ENCODE measurements at places on chromosomes 2 and 18.

DNA sequence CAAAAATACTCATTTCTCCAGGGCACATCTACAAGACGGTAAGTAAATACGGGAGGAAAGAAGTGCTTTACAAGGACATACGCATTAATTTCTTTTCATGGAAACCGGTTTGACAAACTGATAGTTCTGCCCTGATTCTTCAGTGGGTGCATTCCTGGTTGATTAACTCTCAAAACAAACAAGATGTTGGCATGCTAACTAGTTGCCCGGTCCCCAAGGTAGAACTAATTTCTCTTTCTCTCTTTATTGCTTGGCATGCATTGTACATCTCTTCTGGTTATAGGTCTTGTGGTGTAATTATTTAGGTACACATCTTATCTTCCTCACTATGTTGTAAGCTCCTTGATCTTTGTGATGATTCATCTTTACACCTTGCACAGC, 46.9 kb upstream of the SPATS2L start:
- no peak for DNase-seq

- DNase-seq = no peak
These were observed 18.6 kb downstream of the DDX18 start for GRCh38 chr2:117832905-117833613.

- no peak for DNase-seq
These were observed 11.5 kb upstream of the KYNU start for GRCh38 chr2:142865924-142866323.

- no peak for DNase-seq
These were observed 44.5 kb upstream of the FAM110C start for GRCh38 chr2:90645-91312.

- no peak for DNase-seq
These were observed 1859.7 kb upstream of the CELF4 start for GRCh38 chr18:39425172-39425850.

- DNase-seq = no peak
These were observed 39.0 kb downstream of the SLC40A1 start for GRCh38 chr2:189541591-189541990.

DNA sequence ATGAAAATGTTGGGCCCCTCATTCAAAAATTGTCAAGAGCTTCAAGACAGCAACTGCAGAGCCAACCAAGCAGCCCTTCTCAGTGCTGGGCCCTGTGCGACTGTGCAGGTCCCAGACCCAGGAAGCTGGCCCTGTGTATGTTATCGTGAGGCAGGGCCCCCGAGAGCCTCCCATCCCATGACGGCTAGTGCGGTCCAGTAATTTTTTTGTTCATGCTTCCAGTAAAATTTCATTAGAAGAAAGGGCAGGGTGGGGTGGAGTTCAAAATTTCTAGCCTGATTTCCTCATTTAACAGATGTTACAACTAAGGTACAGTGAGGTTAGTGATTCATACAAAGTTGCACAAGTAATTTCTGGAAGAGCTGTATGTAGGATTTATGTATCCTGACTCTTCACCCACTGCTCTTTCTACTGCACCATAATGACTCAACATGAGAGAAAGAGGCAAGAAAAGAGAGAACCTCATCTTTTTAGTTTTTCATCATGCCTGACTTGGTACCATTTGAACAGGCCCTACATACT, 105.5 kb downstream of the ZEB2 start:
- no peak for DNase-seq

DNA sequence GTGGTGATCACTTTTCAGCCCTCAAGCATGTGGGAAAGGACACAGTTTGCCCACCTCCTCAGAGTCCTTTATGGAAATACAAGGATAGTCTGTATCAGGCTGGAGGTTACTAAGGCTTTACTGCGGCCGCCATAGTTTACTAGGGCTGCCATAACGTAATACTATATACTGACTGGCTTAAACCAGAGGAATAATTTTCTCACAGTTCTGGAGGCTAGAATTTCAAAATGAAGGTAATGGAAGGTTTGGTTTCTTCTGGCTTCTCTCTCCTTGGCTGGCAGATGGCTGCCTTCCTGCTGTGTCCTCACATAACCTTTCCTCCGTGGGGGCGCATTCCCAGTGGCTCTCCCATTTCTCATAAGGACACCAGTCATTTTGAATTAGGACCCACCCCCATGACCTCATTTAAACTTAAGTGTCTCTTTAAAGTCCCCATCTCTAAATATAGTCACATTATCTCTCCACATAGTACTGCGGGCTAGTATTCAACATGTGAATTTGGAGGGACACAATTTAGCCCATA, 12.5 kb upstream of the ATIC start:
- DNase-seq = no peak

DNA sequence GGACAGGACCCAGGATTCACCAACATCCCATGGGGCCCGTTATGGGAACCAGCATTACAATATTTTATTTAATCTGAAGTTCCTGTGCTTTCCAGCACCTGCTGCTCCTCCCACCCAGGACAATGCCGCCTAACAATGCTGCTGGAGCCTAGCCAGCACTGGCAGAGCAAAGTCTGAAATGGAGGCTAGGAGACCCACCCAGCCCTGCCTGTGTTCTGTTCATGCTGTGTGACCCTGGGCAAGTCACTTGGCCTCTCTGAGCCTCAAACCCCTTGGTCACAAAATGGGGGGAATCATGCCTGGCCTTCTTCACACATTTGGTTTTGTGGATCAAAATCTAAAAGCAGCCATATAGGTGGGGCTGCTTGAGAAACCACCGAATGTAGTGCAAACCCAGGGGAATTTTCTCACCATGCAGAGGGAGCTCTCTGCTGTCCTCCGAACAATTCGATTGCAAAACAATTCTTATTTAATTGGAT, 38.5 kb upstream of the ODC1 start:
- no peak for DNase-seq

DNA sequence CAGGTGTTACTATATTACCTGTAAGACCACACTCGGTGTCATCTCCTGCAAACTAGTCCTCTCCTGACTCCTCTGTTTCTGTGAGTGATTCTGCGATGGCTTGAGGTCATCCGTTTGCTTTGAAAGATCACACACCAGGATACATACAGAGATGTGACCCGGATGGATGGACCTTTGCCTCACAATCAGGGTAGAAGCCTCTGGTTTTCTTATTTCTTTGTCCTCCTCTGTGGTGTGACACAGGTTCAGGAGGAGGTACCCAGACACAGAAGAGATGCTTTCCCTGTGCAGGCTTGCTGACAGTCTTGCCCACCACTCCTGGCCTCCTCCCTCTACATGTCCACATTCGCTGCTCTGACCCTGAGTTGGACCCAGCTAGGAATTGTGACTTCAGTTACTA, 34.6 kb downstream of the PSD4 start:
- DNase-seq = no peak

DNA sequence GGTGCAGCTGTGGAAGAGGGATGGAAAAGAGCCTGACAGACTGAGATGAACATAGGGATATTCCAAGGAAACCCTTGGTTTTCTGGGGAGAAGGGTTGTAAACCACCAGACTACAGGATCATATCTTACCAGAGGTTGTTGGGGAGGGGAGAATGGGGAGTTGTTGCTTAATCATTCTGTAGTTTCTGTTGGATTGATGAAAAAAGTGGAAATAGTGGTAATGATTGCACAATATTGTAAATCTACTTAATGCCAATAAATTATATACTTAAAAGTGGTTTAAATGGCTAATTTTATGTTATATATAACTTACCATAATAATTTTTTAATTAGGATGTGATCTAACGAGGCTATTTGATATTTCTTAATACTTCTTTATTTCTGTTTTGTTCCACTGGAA, 800.9 kb downstream of the BCL11A start:
- DNase-seq = no peak

- no peak for DNase-seq
These were observed 517.9 kb upstream of the SPHKAP start for GRCh38 chr2:228699400-228699799.

- DNase-seq = no peak
These were observed 221.5 kb upstream of the NCKAP5 start for GRCh38 chr2:133789743-133790142.

GRCh38 chr2:112718863-112719370, 1.9 kb upstream of the NT5DC4 start:
- DNase-seq = no peak

DNA sequence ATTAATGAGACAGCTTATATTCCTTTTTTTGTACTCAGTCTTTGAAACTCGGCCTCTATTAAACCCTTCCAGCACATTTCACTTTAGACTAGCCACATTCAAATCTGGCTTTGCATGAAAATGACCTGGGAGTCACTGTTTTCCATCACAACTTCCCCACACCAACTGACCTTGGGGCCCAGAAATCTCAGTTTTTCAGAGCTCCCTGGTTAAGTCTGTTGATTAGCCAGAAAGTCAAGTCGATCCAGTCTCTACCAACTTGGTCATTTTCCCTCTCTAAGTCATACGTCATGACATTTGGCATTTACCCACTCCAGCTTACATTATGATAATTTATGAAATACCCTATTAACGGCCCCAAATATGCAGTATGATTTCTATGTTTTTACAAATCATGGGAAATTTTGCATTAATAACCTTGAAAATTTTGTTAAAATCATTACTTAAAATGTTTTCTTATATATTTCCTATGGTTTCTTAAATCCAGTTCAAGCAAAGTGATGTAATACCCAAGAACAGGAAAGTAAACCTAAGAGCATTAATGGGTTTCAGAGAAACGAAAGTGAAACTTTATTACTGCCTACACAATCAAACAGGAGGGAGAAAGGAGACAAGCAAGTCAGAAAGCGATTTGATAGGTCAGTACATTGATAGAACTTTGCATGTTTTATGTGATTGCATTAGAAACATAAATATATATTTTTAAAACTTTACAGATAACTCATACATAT, 77.1 kb downstream of the SPATS2L start:
- no peak for DNase-seq

GRCh38 chr2:209383212-209383611, 40.6 kb upstream of the MAP2 start:
- no peak for DNase-seq

DNA sequence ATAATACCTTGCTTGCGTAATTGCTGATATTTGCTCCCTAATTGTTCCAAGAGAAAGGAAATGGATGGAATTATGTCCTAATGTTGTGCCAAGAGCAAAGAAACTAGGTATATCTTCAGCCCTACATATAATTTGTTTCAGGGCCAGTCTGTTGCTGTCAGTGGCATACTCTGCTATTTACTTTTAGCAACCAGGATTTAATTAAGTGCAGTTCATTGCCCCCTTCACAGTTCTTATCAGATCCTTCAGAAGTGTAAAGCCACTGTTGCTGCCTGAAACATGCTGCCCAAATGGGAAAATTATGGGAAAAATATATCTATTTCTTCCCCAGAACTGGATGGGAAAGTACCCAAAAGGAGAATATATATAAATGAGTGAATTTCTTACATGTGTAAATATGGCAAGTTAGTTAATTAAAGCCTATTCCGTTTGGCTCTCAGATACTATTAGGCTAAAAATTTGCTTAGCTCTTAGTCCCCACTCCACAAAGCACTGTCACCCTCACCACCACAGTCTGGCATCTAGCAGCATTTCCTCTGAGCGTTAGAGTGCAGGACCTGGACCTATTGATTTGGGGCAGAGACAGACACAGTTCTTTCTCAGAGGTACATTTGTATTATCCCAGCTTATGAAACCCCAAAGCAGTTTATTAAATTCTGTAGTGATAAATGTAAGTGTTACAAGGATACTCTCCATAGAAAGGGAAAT, 72.8 kb upstream of the DTNA start:
- no peak for DNase-seq

DNA sequence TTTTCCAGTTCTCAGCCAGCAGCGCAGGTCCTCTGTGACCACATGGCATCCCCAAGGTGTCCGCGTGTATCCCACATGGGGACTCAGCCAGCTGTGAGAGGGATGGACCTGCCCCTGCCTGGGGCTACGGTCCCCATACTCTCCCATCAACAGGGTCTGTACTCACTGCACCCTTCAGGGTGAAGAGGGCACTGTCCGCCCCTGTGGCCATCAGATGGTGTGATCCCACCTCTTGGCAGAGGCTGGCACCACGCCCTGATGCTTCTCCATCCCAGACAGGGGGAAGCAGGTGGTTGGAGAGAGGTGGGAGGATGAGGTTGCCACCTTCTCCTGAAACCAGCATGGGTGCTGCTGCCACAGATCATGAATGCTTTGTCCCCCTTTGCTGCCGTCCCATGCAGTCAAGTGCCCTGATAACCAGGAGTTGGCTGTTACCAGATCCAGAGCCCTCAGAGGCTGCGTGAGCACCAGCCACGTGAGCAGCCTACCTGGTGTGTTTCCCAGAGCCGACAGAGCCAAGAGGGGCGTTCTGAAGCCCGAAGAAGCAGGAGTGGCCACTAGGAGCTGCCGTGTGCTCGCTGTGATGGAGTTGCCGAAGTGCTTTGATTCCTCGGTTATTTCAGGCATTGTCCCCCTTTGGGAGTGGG, 93.9 kb downstream of the SH3RF3 start:
- no peak for DNase-seq

GRCh38 chr2:168723275-168723899, 79.0 kb upstream of the NOSTRIN start:
- DNase-seq = no peak

DNA sequence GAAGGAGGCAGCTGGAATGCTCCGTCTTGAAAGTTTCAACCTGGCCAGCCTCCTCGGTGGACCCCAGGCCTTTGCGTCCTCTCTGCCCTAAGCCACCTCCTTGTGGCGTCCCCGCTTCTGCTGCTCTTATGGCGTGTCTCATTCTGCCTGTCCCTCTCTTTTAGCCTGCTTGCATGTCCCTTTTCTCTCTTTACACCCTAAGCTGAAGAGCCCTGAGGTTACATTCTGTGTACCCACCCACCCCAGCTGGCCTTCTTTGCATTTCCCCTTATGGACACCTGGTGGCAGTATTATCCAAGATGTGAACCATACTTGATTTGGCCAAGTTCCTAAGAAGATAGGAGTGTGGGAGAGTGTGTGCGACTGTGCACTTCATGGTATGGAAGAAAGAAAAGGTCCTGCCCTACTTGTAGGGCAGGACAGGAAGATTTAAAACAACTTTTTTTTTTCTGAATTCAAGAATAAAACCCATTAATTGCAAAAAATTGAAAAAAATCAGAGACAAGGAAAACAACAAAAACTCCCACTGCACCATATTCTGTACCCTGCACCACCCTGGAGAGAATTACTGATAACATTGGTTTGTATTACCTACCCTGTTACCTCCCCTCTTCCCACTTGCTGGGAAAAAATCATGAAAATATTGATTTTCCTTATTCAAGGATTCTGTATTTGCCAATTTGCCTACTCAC, 77.4 kb downstream of the DYSF start:
- no peak for DNase-seq

DNA sequence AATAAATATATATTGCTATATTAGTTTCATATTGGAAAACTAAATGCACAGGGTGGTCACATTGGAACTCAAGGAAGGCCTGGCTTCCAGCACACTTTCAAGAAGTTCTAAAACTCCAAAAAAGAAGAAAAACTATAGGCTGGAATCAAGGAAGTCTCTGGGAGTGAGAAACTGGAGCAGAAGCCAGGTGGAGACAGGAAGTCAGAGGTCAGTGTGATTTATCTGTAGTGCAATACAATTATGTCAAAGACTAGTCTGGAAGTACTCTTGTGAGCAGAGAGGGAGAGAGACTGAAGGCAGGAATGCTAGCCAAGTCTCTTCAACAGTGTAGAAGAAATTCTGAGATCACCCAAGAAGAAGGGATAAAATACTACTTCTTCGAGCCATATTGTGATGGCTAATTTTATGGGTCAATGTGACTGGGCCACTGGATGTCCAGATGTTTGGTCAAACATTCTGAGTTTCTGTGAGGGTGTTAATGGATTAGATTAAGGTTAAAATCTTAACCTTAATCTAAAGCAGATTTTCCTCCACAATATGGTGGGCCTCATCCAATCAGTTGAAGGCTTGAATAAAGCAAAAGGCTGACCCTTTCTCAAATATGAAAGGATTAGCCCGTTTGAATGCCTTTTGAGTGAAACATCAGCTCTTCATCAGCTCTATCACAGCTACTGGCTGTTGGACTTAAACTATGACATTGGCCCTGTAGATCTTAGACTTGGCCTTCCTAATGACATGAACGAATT, 208.0 kb downstream of the TDRD15 start:
- no peak for DNase-seq

Data from T-helper 22 cell (primary cell).